Endodermal cell (in vitro differentiated cells): ENCODE measurements at places on chromosomes 3 and 15. TPM values are rescaled to one million over a fixed set of nuclear protein-coding genes. Genes with fewer than 3 reads are reported as not detected.

The CIB1 gene
- total RNA-seq = 29.3 to 35.5 TPM (median 34.0 TPM) in 3 replicates

GRCh38 chr3:40116478-40117177 is 192.9 kb upstream of the EIF1B start:
- H3K4me3 ChIP-seq = no peak overlapping the region
- no peak overlapping the region for H3K27ac ChIP-seq
- no peak for DNase-seq
- H3K27me3 ChIP-seq = no peaks in the 10 kb centered on the region
- no peaks in the 10 kb centered on the region for H3K36me3 ChIP-seq
- H3K4me1 ChIP-seq = peaks cover 2% of the 10 kb centered on the region

DNA sequence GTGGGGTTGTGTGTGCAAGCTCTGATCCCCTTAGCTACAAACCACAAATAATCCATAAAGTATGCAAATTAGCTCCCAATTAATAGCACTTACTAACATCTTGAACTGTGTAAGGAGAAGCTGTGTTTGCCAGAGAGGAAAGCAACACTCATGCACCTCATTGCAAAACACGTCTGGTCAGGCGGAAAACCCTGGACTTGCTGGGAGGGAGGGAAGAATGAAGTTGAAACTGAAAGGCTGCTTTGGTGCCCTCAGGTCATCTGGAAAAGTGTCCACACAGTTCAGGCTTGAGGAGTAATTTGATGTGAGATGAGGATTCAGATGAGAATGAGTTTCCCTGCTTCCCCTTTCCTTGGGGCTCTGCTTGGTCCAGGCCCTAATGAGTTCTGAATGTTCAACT is 185.5 kb upstream of the ANKRD28 start:
- no peaks in the 10 kb centered on the region for H3K27me3 ChIP-seq
- H3K36me3 ChIP-seq = no peaks in the 10 kb centered on the region
- no peaks in the 10 kb centered on the region for H3K4me1 ChIP-seq
- H3K27ac ChIP-seq = no peak overlapping the region
- H3K4me3 ChIP-seq = no peak overlapping the region

DNA sequence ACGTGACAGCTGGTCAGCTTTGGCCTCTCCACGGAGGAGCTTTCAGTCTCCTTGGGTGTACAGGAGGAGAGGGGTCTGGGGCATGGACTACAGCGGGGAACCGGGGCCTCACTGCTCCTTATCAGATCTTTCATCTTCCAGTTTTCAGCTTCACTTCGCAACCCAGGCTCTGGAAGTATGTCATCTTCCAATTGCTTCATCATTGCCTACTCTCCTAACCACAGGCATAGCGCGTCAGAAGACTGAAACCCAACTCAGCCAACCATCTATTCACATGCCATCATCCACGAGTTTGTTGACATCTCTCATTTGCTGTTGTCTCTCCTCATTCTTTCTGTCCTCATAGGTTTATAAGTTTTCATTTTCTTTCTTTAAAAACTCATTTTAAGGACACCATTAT is 119.5 kb downstream of the MYLK start:
- no peak overlapping the region for H3K27ac ChIP-seq
- H3K27me3 ChIP-seq = no peaks in the 10 kb centered on the region
- H3K36me3 ChIP-seq = no peaks in the 10 kb centered on the region
- DNase-seq = no peak
- H3K4me3 ChIP-seq = no peak overlapping the region
- no peaks in the 10 kb centered on the region for H3K4me1 ChIP-seq

DNA sequence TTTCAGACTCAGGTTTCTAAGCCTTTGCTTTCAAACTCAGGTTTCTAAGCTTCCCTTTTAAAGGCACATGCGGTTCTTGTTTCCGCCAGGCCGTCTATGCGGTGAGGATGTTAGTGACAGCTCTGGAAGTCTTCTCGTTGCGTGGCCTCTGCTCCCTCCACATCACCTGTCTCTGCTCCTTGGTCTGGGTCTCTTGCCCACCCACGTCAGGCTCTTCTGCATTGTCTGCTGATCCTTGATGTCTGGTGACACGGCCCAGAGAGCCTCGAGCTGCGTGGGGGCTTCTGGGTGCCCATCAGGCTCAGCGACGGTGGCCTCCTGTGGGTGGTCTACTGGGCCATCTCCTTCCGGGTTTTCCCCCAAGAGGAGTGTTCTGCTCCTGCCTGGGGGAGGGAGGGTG is 30.5 kb downstream of the KLF13 start:
- H3K27ac ChIP-seq = no peak overlapping the region
- H3K4me1 ChIP-seq = no peaks in the 10 kb centered on the region
- no peaks in the 10 kb centered on the region for H3K27me3 ChIP-seq
- no peak for DNase-seq
- H3K4me3 ChIP-seq = no peak overlapping the region

The FRMD5 gene
- total RNA-seq = 3.1 and 3.6 TPM in 2 replicates

- H3K27me3 ChIP-seq = no peaks in the 10 kb centered on the region
- no peaks in the 10 kb centered on the region for H3K4me1 ChIP-seq
- DNase-seq = peak; percentile 43
Measured at GRCh38 chr15:29815000-29815710, 7.1 kb downstream of the TJP1 start.
